NCI-H524 treated with DMSO at 0.1 percent for 48 hours (cell line): ENCODE measurements at places on chromosomes 4 and X.

GRCh38 chr4:152824561-152824960 is 44.8 kb downstream of the ARFIP1 start:
- no peak for DNase-seq

DNA sequence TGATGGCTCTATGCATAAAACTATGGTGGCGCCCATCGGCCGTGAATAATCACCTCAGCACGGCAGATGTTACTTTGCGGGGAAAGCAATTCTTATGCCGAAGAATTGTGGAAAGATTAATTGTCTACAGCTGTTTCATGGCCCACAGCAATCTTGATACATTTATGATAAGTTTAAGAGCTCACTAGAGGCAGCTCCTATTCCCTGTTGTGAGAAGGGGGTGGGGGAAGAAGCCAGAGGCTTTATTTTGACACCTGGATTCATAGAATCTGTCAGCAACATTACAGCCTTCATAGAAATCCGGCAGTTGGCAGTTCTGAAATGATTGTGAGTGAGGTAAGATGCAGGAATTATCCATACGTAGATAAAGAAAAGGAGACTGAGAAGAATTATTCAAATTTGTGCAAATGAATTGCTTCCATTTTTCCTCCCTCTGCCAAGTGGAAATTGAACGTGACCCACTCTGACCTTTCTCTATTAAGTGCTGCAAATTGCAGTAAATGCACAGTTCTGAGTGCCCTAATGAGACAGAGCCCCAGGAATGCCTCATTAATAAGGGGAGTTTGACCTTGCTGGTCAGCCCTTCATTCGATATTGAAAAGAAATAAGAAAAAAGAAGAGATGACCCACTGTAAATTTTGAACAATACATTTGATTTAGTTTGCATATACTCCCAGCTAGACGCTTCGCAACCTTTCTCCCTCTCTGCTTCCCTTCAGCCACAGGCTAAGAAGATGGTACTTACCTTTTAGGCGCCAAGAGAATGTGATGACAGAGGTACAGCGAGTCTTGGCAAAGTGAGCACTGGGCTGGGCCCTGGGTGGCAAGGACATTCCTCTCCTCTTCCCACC is 188.8 kb downstream of the GPAT3 start:
- no peak for DNase-seq

DNA sequence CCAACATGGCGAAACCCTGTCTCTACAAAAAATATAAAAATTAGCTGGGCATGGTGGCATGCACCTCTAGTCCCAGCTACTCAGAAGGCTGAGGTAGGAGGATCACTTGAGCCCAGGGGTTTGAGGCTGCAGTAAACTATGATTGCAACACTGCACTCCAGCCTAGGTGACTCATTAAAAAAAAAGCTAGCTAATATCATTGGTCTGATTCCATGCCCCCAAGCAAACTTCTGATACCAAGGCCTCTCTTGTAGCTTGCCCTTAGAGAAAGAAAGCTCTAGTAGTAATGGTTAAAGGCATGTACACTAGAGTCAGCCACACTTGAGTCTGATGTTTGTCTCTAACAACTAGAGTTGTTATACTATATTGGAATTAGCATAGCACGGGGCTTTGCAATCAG is 32.6 kb upstream of the PHF8 start:
- no peak for DNase-seq

GRCh38 chr4:81319657-81320056 is 104.6 kb upstream of the PRKG2 start:
- DNase-seq, result no peak

GRCh38 chr4:185536411-185536709 is 1.1 kb upstream of the PDLIM3 start:
- no peak for DNase-seq

DNA sequence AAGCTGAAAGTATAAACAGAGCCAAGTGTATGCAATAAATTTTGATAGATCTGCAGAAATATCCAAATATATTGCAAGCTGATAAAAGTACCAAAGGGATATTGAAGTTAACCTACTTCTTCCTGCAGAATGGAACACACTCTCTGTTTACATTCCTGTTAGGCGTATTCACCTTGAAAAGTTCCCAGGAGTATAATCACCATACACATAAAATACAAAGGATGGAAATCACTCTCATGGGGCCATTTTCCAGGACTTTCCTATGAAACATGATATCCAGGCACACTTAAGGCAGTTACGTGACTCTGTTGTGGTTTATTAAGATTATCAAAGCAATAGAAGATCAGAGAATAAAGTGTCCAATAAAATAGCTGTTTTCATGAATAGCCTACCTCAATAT is 1142.3 kb downstream of the NLGN4X start:
- DNase-seq, result no peak

DNA sequence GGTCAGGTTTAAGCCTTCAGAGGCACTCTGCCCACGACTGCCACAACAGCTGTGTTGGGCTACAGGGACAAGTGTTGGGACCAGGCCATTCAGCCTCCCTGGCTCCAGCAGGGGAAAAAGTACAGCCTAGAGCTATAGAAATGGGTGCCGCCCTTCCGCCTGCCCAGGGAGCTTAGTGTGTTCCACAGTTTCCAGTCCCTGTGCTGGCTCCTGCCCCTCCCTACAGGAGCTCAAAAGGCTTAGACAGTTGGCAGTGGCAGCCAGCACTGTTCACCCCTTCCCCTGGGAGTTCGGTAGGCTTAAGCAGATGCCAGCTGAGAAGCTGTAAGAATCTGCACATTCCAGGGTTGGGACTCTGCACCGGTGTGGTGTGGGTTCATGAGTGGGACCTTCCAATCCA is 408.2 kb upstream of the INTU start:
- DNase-seq, result peak; percentile 48

- DNase-seq, result no peak
Measured at GRCh38 chrX:152932598-152933175, 34.8 kb downstream of the ZNF185 start.

DNA sequence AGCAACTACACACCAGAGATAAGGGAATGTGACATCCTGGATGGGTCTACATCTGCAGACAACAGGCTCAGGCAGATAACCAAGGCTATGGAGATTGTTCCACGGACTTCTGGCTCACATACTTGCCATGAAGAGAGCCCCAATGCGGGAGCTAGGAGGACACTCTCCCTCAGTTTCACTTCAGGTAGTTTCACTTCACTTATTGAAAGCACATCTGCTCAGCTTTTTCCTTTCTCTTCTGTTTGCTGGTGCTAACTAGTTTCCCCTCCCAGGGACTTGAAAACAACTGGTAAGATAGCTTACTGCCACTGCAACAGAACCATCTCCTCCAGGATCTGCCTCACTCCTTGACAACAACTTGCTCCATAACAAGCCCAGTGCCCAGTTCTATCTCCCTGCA is 1.4 kb upstream of the CT47C1 start:
- no peak for DNase-seq

GRCh38 chrX:50648156-50648555 is 165.8 kb downstream of the SHROOM4 start:
- no peak for DNase-seq

DNA sequence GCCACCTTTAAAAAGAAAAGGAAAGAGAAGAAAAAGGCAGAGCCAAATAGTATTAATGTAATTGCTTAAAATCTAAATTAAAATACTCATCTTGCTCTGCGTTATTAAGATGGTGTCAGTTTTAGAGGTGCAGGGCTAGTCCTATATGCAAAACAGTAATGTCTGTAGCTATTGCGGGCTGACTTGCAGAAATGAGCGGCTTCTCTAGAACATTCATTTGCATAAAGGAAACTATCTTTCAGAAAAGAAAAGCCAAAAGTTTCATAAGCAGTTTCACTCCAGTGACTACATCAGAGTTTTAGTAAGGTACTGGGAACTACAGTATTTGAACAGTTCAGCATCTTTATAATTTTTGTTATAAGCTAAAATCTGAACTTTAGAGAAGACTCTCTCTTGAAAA is 6.0 kb downstream of the SMAD1 start:
- DNase-seq, result no peak

DNA sequence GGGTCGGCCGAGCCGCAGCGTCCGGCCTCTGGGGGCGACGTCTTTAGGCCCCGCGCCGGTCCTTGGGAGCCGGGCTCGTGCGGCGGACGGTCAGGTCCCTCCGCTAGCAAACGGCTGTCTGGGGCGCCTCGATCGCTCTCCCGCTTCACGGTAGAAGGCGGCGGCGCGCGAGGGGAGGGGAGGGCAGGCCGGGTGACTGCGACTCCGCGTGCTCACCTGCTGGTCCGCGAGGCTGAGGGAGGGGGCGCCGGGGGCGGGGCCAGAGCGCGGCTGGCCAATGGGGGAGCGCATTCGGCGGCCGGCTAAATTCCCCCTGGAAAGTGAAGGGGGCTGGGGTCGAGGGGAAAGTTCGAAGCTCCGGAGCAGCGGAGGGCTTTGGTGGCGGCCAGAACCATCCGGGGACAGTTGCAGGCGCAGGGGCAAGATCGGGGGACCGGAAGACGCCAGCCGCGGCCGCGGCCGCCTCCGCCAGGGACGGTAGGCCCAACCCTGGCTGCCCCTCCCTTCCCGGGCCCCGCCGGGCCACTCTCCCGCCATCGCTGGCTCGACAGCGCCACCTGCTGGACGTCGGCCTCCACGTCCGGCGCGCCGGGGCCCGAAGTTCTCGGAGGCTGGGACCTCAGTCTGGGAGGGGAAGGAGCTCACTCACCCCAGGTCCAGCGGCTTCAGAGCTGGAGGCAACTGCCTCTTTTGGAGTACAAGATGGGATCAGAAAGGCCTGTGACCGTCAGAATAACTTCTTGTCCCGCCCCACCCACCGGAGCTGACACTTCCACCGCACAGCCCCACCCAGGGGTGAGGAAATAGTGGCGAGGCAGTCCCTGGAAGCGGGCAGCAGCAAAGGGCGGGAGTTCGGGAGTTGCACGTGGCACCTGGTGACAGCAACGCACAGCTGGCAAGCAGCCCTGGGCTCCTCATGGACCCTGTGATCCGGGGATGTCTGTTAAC is 49.9 kb downstream of the ELF4 start:
- DNase-seq, result peak; percentile 32

- DNase-seq, result no peak
Measured at GRCh38 chrX:130836447-130836846, 66.6 kb downstream of the ENOX2 start.

DNA sequence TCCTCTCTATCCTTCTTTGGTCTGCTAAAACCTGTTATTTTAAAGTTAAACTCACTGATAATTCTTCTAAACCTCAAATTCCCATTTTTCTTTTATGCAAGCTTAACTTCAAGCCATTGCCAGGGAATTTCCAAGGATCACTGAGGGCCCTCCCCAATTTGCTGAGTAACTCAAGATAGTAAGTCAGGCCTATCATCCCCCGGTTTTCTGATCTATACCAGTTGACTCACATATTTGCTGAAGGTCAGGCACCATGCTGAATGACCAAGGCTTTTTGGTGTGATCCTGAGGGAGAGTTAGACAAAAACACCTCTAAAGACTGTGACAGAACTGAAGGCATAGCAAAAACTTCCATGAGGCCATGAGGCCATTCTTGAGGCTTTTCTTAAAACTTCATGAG is 1301.9 kb downstream of the PCDH7 start:
- no peak for DNase-seq

- DNase-seq, result no peak
Measured at GRCh38 chr4:110610940-110611831, 11.7 kb downstream of the PITX2 start.

DNA sequence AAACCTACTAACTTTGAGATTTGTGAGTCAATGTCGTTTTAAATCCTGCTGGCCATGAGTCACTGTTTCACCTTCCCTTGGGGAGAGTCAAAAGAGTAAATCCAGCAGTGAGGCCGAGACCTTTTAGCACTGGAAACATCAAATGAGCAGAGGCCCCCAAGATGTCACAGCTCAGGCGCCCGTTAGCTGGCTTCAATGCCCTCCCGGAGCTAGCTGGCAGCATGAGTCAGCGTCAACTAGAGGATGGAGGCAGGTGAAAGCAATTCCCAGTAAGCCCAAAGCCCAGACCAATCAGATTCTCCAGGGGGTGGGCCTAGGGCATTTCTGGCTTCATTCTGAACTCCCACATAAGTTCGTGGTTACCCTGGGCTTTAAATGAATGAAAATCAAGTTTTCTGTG is 170.9 kb downstream of the CLCN4 start:
- DNase-seq, result no peak

DNA sequence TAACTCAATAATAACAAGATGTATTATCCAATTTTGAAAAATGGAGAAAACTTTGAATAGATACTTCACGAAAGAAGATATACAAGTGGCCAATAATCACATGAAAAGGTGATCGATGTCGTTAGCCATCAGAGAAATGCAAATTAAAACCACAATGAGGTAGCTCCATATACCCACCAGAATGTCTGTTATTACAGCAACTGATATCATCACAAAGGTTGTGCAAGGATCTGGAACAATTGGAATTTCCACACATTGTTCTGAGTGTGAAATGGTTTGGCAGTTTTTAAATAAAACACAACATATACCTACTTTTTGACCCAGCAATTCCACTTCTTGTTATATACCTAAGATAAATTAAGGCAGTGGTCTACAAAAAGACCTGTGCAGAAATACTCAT is 71.7 kb downstream of the IRS4 start:
- DNase-seq, result no peak

GRCh38 chr4:137359691-137360315 is 172.5 kb downstream of the PCDH18 start:
- DNase-seq, result no peak

DNA sequence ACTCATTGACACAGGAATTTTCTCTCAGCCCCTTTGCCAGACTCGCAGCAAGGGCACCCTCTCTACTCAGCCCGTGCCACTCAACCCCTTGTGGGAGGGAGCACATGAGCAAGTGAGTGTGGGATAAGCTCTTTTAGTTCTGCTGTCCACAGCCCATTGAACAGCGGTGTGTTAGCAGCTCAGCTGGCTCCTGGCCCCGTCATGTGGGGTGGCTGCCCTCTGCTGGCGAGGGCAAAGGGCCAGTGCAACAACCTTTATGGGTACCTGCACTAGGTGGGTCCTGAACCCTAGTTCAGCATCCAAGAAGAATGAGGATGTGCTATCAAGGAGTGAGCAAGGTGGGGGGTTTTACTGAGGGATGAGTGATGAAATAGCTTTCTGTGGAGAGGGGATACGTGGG is 85.0 kb upstream of the ZNF81 start:
- DNase-seq, result peak; percentile 23

- no peak for DNase-seq
Measured at GRCh38 chr4:125062115-125063050, 252.4 kb upstream of the FAT4 start.
